ENCODE measurements at places on chromosomes 13 and 19.

DNA sequence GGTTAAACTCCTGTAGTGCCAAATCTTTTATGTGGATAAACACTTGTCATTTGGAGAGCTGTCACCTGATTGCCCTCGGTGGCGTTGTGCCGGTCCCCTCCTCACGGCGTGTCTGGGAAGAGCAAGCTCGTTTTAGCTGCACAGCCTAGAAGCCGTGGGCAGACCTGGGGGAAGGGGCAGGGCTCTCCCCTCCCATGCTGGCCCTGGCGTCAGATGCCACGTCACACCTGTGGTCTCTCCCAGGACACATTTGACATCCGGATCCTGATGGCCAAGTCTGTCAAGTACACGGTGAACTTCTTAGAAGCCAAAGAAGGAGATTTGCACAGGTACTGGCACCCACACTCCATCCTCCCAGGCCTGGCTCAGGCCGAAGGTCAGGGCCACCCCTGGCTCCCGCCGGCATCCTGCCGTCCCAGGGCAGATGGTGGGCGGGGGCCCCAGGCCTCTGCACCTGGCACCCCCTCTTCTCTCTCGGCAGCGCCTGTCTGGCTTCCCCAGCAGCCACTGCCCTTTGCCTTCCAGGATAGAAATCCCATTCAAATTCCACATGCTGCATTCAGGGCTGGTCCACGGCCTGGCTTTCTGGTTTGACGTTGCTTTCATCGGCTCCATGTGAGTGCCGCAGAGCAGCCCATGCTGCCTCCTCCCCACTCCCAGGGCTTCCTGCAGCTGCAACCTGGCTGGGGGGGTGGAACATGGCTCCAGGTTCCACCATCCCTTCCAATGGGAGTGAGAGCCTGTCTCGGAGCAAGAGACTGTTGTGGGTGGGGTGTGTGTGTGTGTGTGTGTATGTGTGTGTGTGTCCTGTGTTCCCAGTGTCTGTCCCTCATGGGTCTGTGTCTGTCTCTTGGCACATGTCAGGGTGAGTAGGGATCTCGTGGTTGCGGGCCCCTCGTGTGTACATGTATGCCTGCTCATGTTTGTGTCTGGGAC lies 8.8 kb downstream of the YIPF2 start:
- no peak for DNase-seq

- no peak for DNase-seq
These were observed 25.8 kb upstream of the TINCR start for GRCh38 chr19:5593343-5594255.

- no peak for DNase-seq
These were observed 117.0 kb upstream of the POSTN start for GRCh38 chr13:37715606-37716015.

DNA sequence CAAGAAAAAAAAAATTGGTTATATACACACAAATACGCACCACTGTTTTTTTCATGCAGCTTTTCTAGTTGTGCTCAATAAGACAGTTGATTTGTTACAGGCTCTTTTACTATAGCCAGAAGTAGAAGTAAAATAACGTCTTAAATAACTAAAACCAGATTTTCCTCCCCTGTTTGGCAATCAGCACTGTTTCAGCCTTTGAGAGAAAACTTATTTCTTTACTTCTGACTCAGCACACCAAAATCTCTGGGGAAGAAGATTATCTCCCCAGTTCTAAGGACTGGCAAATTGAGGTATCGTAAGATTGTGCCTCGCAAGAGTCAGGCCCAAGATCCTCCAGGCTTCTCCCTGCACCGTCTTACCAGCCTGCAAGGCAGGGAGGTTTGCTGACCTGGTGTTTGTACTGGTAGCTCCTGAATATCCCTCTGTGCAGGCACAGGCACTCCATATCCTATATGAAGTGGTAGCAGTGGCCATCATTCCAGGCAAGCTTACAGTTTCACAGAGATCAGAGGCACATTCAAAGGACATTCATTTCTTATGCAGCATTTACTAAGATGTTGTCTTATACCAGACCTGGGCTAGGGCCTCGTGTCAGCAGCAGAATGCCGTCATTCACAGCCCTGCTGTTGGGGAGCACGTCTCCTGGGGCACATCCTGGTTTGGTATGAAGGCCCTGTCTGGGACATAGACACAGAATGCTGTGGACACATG lies 268.2 kb downstream of the ZNF536 start:
- DNase-seq, result no peak

GRCh38 chr13:40313269-40314200 lies 352.9 kb downstream of the FOXO1 start:
- no peak for DNase-seq

DNA sequence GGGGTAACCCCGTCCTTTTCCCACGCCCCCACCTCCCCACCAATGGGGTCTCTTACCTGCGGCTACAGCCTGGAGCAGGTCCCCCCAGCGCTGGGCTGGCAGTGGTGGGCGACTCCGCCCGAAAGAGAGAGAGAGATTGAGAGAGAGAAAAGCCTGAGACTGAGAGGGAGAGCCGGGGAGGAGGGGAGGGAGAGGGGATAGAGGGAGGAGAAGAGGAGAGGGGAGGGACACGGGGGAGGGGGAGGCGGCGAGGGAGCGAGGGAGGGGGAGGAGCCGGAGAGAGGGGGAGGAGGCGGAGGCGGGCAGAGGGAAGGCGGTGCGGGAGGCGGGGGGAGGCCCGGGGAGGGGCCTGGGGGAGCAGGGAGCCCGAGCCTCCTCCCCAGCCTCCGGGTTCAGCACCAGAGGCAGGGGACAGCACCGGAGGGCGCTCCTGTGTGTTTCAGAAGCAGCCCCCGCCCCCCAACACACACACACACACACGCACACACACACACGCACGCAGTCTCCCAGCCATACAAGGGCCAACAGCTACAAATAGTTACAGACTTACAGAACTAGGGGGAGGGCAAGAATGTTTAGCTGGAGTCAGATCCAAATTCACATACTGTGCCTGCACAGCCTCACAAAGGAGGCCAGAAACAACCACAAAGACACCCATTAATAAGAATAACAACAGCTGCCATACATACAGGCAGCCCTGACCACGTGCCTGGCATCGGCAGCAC lies at the start of gene SLC8A2:
Gene SLC8A2, minus strand, starts transcription at position 161 of the 725 bp plus-strand sequence. CDS start 5,490 bp downstream, outside the sequence.
- peak; percentile 87 for DNase-seq

- no peak for DNase-seq
These were observed 39.0 kb upstream of the CD33 start for GRCh38 chr19:51185868-51186215.

GRCh38 chr13:28490061-28490460 lies 4.9 kb downstream of the FLT1 start:
- no peak for DNase-seq

All from left renal cortex interstitium (tissue), 4 donors.